NCI-H460 (cell line): ENCODE measurements at places on chromosomes 6 and 20. TPM values are rescaled to one million over a fixed set of nuclear protein-coding genes. Genes with fewer than 3 reads are reported as not detected.

DNA sequence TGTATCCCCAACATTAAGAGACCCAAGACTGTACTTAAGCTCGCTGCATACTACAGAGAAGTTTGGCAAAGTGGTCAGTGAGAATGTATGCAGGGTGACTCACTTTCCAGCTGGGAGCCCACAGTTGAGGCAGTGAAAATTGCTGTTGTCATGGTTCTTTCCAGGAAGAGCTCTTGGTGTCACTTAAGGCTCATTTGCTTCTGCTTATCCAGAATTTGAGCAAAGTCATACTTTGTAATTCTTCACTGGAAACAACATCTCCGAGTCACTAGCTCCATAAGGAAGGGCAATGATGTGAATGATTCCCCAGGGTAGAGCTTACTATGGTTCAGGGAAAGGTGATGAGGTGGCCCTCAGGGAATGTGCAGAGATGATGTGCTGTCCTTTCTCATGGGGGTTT, 65.4 kb upstream of the FBXL4 start:
- DNase-seq = peak; percentile 33

DNA sequence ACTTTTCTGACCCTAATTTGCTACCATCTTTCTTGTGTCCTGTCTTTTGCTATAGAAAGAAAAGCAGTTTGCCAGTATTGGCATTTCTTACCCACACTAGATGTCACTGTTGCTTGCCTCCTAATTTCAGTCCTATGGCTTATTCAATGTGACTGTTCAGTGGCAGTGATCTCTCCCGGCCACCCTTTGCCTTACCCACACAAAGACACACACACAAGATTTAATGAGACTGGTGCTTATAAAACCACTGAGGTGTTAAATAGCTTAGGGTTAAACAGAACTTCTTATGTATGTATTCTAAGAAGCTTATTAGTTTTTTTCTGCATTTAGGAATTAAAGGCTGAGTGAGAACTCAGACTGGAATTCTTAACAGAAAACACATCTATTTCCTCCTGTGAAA, 233.6 kb upstream of the ASCC3 start:
- peak; percentile 15 for DNase-seq

DNA sequence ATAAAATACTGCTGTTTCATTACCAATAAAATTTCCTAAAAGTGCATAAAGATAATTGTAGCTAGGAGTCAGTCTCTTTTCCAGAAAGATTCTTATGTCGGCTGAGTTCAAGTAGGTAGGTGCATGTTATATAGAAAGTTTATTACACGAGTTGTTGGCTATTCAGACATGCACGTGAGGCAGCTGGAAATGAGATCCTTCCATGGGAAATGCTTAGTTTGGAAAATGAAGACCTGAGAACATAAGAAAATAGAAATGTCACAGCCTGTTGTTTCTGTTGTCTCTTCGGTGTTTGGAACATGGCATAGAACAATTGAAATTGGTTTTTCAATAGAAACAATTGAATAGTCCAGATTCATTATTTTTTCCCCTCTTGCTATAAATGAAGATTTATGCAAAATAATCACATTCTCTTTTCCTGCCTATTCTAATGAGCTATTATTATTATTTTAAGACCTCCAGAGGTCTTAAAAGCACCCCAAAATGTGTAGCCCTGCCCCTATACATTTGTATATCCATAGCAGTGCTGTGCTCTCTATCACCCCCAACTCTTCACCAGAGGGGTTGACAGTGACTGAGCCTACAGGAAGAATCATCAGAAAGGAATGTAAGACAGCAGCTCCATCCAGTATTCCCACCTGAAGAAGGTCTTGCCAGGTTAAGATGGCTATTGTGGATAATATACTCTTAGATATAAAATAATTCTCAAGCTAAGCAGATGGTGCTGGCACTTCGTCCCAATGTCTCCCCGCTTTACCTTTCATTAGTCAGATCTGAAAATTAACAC, 82.2 kb downstream of the ZDHHC14 start:
- DNase-seq = no peak

DNA sequence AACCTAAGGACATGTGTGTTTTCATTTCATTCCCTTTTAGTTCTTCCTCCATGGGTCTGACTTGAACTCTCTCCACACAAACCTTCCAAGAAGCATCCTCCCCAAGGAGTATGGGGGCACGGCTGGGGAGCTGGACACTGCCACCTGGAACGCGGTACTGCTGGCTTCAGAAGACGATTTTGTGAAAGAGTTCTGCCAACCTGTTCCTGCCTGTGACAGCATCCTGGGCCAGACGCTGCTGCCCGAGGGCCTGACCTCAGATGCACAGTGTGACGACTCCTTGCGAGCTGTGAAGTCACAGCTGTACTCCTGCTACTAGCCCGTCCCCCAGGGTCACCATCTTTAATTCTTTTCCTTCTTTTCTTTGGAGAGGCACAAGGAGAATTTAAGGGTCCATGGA, 13.5 kb downstream of the TTPAL start:
- no peak for DNase-seq

DNA sequence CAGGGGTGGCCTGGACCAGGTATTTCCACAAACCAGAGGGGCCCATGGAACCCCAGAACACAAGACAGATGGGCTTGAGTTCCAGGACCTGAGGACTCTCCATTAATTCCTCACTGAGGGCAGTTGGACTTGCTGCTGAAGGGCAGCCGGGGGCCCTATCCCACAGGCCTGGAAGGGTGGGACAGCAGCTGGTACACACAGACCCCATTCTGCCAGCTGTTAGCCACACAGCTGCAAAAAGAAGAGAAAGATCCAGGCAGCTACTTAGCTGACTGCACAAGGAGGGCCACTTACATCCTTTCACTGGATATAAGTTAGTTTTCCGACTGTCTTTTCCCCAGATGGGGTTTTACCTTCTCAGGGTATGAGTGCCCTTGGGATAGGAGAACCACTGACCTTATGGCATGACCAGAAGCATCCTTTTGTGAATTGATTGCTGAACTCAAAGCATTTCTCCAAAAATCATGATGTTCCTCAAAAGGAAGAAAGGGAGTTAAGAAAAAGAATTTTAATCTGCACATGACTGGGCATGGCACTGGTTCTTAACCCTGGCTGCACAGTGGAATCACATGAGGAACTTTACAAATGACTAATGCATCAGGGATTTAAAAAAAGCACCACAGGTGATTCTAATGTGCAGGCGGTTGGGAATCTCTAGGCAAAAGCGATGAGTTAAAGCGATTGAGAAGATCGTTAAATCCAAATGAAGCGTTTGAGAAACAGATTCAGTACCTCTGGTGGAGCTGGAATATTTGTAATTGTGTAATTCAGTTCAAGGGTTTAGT, 199.4 kb downstream of the TFAP2A start:
- DNase-seq = no peak

DNA sequence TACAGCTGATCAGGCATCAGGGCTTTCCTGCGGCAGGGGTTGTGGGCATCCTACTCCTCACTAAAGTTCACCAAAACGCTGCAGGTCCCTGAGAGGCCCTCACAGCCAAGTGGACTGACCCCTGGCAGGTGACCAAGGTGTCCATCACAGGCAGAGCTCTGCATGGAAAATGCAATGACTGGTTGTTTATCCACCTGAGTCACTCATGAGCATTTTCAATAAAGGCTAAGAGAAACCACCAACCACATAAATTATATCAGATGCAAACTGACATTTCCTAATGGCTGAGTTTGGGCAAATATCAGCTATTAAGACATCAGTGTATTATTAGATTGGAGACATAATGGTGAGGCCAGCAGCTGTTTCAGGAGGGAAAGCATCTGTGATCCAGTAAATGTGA, 152.7 kb upstream of the SYNDIG1 start:
- no peak for DNase-seq

DNA sequence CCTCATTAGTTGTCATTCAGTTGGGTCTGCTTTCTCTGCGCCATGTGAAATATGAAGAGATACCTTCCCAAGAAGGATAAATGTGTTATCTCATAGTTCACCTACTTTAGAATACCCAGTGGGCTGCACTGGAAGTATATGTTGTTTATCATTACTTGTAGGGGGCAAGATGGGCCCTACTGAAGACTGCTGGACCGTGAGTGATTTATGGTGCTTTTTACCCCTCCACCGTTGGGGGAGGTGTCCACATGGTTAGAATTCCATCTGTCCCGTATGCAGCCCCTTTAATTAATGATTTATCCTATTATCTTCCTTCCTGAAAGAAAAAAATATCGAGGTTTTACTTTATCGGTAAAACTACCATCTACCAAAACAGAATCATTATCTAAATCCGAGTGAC, 97.0 kb downstream of the TSHZ2 start:
- DNase-seq = no peak

DNA sequence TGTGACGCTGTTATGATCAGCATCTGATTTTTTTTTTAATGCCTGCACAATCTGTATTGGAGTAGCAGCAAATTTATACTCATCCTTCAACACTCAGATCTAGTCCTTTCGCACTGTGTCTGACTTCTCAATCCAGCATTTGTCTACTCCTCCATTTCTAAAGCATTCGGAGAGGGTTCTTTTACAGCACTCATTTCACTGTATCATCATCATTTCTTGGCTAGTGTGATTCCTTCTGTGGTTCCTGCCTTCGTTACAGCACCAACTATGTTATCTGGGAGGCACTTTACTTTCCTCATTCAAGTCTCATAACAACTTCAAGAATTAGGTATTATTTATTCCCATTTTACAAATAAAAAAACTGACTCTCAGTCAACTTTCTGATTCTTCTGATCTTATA, 18.0 kb downstream of the NUDT3 start:
- DNase-seq = no peak

GRCh38 chr6:47455533-47456209, 21.9 kb upstream of the CD2AP start:
- DNase-seq = no peak

DNA sequence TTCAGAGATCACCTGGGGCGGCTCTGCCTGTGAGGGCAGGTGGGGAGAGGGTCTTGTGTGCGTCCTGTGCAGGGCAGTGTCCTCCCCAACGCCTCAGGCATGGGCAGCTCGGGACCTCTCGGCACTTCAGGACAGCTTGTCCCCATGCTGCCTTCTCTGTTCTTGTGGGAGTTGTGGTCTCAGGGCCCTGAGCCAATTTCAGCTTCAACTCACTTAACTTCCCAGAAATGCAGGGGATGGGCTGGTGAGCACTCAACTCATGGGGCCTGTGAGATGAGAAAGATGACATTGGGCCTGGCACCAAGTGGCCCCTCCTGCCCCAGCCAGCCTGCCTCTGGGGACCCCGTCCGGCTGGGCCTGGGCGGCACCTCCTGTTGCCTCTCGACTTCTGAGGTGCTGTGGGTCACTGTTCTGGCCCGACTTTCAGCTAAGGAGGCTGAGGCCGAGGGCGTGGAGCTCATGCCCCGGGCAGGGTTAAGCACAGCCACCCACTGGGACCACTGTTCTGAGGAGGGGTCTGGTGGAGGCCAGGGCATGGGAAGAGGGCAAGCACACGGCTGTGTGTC, 6.7 kb downstream of the RGS19 start:
- DNase-seq = no peak

Gene PTPRK
- total RNA-seq = 5.5 and 9.7 TPM in 2 replicates

Gene ADAM33
- 0.10 and 0.12 TPM in 2 replicates for total RNA-seq

Gene RAET1E
- 9.7 and 9.9 TPM in 2 replicates for total RNA-seq

Gene NKX2-2
- not detected in 2 replicates for total RNA-seq
